ENCODE measurements at places on chromosomes 3 and 15.

DNA sequence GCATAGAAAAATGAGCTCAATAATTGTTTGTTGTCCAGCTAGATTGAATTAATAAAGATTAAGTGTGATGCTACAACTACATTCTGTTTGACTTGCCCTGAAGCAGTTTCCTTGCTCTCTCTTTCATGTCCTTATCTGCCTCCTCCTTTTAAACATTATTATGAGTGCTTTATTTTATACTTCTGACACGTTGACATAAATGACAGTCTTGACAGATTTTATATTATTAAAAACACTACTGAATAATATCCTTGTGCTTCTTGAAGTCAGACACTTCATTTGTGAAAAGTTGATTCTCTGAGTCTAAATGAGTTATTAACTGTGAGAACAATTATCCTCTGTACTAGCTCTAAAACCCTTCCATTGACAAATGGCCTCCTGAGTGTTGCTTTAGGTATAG lies 58.2 kb downstream of the PLCL2 start:
- DNase-seq: no peak

GRCh38 chr3:36680952-36681351 lies 83.4 kb downstream of the DCLK3 start:
- no peak for DNase-seq

DNA sequence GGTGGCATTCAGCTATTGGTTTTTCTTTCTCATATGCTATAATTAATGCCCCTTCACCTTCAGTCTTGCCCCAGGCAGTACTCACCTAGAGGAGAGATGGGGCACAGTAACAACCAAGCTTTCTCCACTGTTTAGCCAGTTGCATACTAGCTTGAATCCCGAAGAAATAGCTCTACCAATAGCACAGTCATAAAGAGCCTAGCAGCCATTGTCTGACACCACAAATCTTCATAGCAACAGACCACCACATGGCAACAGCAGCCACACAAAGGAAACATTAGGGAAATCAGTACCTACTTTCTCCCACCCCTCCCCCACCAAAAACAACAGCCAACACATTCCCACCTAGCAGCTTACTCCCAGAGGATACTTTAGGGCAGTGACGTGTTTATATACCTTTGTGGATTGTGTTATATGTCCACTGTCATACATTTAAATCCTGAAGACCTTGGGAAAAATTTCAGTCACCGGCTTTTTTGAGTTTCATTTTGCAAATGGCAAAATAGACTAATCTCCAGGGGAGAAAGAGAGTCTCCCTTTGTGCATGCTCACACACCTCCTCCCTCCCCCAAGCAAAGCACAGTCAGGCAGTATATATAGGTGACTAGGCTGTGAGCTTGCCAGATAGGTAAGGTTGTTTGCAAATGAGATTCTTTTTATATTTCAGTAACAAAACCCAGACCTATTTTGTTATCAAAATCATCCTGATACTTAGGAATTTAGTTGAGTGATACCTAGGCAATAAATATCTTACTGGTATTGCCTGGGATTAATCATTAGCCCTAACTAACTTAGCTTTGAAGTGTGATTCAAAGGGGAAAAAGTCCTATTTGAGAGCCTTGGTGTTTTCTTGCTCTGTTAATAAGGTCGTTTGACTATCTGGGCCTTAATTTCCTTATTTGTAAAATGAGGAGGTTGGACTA lies 140.6 kb downstream of the RBPMS2 start:
- no peak for DNase-seq

GRCh38 chr15:99365242-99365641 lies 114.0 kb downstream of the LRRC28 start:
- no peak for DNase-seq
